SHP77 (cell line): ENCODE measurements at places on chromosomes 4 and X.

DNA sequence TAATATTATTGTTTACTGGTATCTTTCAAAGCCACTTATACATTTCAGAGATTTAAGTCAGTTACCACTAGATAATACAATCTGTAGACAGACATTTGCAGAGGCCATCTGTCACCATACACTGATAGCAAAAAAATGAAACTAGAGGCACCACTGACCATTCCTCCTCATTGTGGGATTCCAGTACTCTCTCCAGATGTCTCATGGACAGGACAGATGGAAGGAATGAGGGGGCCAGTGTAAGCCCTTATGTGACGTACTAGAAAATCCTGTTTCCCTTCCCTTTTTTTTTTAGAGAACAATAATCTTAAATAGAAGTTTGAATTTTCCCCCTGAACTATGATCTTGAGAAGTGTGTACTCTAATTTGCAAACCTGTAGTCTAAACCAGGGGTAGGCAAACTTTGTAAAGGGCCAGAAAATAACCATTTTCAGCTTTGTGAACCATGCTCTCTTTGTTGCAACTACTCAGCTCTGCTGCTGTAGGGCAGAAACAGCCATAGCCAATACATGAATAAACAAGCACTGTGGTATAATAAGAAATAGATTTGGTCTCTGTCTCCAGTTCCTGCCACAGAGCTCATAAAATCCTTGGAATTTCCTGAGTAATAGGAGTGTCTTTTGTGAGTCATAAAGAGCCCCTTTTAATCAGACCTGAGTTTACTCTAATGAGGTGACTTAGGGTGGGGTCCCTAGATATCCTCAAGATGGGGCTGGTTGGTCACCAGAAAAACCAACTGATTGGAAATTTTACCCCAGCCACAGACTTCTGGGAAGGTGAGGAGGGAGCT is 90.4 kb downstream of the MOSPD2 start:
- no peak for DNase-seq

GRCh38 chrX:22366166-22366702 is 93.5 kb downstream of the CBLL2 start:
- DNase-seq = no peak

DNA sequence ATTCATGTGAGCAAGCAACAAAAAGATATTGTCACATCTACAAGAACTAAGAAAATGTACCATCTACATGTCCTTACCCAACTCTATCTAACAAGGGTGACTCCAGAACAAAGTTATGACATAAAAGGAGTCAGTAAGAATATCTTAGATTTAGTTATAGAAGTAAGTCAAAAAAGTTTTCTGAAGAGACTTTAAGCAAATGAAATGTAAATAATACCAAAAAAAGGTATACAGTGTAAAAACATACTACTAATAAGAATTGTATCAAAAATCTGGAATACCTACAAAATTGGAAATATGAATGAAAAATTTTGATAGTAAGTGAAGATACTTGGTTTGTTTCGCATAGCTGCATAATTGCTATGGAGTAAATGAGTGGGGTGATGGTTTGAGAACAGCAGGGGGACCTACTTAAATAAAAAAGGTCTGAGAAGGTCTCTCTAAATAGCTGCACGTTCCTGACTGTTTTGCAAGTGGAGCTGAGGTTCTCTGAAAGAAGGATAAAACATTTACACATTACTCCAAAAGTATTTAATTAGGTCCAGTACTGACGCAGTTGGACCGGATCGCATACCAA is 51.0 kb upstream of the ENPP6 start:
- DNase-seq = no peak

DNA sequence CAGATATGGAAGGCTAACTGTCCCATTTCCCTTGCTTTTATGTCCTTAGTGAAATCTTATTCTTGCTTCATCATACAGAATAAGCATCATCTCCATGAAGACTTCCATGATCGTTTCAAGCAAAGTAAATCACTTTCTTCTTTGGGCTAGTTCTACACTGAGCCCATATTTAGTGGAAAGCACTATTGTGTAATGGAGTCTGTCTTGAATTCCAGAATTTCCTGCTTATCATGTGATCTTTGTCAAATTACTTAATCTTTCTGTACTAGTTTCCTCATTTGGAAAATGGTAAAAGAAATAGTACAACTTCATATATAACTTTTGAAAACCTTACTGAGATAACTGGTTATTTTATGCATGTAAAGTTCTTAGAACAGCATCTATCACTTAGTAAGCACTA is 7.6 kb downstream of the ANAPC10 start:
- DNase-seq = no peak

DNA sequence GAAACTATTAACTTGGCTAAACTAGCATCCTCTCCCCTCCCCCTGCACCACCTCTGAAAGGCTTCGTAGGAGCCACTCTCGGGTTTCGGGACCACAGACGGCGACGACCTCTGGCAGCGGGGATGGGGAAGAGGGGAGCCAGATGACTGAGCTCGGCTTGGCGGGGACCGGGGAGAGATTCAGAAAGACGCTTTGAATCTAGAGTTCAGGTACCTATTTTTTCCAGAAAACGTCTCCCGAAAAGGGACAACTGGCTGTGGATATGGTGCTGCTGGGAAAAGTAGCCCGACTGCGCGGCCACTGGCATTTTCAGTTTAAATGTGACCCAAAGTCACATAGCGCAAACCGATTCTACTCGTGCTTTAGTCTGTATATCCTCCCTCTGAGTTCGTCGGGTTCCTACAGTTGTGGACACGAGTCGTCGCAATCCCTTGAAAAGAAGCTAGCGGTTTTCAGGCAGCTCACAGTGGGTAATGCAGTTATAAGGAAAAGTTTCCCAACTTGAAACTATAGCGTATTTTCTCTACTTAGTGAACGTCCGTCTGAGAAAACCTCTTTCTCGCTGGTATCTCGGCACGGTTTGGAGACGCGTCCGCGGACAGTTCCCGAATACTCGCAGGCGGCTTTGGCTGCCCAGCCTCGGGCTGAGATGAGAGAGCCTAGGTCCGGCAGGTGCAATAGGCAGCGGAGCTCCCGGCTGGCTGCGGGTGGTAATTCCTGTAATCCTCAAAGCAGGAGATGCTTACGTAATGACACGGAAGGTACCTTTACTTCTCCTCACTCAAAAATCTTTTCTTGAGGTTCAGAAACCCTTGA is 1.3 kb downstream of the PARM1 start:
- DNase-seq = peak; percentile 64

GRCh38 chr4:69563424-69563823 is 67.7 kb upstream of the UGT2B4 start:
- no peak for DNase-seq
